ENCODE measurements at places on chromosomes 2 and 18.

DNA sequence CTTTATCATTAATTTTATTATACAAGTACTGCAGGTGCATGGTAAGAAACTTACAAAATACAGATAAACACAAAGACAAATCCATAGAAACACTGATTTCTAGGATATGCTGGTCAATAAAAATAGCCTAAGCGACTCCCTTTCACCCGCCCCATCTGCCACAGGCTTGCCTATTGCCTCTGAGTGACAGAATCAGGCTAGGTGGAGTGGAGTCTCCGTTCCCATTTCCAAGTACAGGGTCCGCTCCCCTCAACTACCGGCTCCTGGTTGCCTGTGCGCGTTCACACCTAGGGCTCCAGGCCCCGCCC lies 201 bp upstream of the TRAPPC12 start:
- DNase-seq: no peak

- DNase-seq: no peak
Observed at GRCh38 chr2:222915092-222915957, 54.5 kb downstream of the ACSL3 start.

- DNase-seq: no peak
Observed at GRCh38 chr18:2304378-2305175, 266.7 kb downstream of the METTL4 start.

DNA sequence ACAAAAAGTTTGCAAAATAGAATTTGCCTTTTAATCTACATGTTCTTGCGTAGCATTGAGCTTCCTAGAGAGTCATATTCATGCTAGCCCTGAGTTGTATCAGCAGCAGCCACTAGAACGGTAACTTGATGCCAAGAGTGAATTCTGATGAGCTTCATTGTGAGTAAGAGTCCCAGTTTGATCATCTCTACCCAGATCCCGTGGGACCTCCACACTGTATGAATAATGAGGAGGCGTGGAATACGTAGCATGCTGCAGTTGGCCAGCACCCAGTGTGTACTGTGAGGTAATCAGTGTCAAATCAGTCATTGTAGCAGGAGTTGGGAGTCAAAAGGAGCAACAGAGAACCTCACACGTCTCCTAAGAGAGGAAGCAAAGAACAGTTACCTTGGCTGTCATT lies 197.9 kb downstream of the NEDD4L start:
- no peak for DNase-seq

- no peak for DNase-seq
Observed at GRCh38 chr2:64516651-64517510, 7.2 kb upstream of the AFTPH start.

- peak; percentile 8 for DNase-seq
Observed at GRCh38 chr2:238103465-238104225, 3.5 kb downstream of the ESPNL start.

DNA sequence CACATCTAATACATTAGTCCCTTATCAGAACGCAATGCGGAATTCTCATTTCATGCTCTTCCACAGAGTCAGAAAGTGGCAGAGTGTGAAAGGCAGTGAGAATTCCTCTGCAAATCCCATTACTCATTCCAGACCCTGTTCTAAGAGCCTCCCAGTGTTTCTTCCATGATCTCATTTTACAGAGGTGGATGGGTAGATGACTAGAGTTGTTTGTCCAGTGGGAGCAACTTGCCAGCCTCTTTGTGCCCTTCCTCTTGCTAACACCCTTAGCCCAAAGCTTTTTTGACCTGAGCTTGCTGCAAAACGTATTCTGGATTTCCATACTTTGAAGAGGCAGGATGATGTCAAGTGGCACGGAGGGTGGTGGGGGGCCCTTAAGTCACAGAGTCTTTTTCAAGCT lies 467.7 kb upstream of the RGPD4 start:
- no peak for DNase-seq

DNA sequence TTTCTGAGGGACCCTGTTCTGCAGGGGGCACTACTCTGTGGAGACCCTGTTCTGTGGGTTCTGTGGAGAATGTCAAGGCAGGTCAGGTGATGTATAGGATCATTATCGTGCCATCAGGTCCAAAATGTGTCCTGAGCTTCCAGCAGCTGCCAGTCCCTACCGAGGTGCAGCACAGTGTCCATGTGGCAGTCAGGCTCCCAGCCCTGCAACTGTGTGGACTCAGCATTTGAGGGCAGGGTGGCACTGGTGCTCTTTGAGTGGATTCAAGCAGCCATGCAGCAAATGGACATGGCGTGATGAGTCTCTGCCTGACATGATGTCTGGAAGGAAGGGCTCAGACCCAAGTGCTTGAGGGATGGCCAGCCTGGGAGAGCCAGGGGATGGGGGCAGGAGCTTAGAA lies 35.0 kb downstream of the STK25 start:
- no peak for DNase-seq

- DNase-seq: no peak
Observed at GRCh38 chr2:162342841-162343240, 1.1 kb upstream of the GCA start.

DNA sequence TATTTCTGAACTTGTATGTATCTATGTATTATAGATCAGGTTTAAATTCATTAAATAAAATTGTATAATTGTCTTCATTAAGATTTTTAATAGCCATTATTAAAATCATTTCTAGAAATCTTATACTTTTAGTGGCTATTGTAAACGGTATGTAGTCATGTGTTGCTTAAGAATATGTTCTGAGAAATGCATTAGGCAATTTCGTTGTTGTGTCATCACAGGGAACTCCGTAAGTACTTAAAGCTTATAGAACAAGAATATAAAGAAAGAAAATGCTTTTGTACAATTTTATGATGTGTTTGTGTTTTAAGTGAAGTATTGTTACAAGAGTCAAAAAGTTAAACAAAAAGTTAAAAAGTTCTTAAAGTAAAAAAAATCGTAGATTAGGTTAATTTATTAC lies 765.8 kb downstream of the METTL4 start:
- DNase-seq: no peak

GRCh38 chr2:95380280-95380679 lies 22.2 kb upstream of the FAHD2A start:
- DNase-seq: no peak

GRCh38 chr2:240232264-240232915 lies 91.9 kb upstream of the OTOS start:
- no peak for DNase-seq

GRCh38 chr2:44680424-44680971 lies 261.0 kb upstream of the SIX3 start:
- no peak for DNase-seq

DNA sequence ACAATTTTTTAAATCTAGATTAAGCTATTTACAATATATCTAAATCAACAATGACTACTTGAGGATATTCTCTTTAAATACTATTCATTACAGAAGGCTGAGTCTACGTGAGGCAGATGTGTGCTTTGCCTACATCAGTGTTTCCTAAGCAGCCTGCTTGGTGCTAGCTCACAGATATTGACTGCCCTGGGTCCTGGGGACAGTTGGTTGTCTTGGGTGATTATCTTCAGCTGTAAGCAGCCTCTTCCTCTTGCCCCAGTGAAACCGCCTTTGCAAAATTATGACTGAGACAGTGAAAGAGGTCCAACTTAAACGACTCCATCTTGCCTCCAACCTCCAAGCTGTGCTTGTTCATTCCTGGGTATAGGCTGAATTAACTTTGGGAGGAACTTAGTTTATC lies 39.6 kb upstream of the CCDC88A start:
- DNase-seq: no peak

- no peak for DNase-seq
Observed at GRCh38 chr18:4551001-4551360, 95.9 kb upstream of the DLGAP1 start.

DNA sequence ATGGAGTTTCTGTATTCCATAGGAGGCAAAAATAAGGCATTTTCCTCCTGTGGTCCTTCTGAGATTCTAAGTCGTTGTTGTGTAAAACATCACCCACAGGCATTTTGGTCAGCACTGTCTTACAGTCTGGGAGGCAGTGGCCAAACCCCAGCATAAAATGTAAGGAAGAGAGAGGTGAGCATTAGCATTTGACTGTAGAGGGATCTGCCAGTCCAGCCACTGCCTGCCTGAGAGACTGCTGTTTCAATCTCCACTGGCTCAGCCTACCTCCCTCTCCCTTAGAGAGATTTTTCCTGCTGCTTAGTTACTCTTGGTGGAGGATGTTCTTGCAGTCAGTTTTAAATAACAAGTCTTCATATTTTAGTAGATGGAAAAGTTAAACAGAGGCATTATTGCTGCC lies 77.0 kb downstream of the ARHGEF33 start:
- no peak for DNase-seq

GRCh38 chr2:182585001-182585400 lies 131.1 kb upstream of the DNAJC10 start:
- no peak for DNase-seq

GRCh38 chr2:100140582-100140981 lies 1.8 kb downstream of the AFF3 start:
- no peak for DNase-seq

DNA sequence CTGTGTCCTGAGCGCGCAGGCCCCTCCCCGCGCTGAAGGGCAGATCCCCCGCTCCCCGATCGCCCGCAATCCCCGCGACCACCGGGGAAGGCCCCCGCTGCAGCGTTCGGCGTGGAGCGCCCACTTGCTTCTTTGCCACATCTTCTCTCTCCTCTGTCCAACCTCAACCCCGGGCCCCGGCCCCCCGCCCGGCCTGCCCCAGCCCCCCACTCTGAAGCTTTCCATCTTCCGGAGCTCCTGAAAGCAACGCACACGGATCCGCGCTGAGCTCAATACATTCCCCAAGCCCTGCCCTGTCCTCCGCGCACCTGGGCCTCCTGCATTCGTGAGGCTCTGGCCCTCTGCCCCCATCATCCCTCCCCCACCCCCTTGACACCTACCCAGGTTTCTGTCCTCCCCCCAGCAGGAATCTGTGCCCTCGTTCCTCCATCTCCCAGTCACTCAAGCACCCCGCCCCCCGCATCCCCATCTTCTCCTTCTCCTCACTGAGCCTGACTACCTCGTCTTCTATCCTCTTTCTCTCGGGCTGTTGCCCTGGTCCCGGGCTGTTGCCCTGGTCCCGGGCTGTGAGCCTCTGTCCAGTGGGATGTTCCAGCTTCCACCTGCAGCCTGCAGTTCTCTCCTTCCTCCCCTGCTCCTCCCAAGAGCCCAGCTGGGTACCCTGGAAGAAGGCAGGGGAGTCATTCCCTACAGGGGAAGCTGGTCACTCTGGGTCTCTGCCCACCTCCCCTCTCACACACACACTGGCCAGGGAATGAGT lies 7.8 kb downstream of the SPEG start:
- DNase-seq: peak; percentile 22

- peak; percentile 87 for DNase-seq
Observed at GRCh38 chr2:199979832-199980628, 24.6 kb downstream of the MAIP1 start.

DNA sequence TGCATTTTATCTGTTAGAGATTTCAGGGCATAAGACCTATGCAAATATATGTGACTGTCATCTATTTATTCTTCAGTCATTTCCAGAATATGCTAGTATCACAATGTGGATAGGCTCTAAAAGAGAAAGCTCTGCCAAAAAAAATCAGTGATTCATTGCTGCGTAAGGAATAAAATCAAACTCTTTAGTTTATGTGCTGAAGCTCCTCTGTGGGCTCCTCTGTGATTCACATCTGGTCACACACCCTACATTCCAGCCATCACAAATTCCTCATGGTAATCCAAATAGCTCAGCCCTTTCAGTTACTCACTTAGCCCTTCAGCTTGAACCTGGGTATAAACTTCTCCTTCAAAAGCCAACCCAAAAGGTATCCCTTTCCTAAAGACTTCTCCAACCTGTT lies 21.4 kb downstream of the DLGAP1 start:
- no peak for DNase-seq

DNA sequence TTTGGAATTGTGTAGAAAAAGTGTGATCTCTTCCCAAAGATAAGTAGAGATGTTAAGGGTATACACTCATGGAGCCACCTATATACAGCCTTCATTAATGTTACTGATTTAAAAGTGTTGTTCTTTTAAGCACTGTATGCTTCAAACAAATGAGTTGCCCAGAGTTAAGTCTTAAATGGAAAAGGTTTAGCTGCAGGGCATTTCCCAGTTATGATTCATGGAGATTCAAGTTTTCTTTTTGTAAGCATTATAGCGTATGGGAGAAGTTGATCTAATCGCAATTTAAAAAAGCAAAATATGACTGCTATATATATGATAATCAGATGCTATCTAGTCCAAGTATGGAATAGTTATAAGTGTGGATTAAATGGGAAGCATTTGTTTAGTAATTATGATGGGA lies 4.8 kb downstream of the PDK1 start:
- DNase-seq: no peak

DNA sequence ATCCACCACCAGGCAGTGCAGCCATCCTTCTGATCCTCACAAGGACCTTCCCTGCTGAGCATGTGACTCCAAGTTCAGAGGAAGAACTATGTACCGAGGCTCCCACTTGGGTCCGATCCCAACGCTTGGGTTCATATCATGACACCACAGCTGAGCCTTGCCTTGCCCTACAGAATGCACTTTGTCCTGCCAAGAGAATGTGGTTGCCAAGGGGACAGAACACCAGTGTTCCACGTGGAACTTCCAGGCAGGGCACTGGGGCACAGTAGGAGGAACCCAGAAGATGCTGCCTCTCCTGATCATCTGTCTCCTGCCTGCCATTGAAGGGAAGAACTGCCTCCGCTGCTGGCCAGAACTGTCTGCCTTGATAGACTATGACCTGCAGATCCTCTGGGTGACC lies at the start of gene TEX51:
TEX51 (plus strand) TSS at position 255 of the 400 bp plus-strand sequence; CDS start at position 284, 29 bp downstream.
- no peak for DNase-seq

DNA sequence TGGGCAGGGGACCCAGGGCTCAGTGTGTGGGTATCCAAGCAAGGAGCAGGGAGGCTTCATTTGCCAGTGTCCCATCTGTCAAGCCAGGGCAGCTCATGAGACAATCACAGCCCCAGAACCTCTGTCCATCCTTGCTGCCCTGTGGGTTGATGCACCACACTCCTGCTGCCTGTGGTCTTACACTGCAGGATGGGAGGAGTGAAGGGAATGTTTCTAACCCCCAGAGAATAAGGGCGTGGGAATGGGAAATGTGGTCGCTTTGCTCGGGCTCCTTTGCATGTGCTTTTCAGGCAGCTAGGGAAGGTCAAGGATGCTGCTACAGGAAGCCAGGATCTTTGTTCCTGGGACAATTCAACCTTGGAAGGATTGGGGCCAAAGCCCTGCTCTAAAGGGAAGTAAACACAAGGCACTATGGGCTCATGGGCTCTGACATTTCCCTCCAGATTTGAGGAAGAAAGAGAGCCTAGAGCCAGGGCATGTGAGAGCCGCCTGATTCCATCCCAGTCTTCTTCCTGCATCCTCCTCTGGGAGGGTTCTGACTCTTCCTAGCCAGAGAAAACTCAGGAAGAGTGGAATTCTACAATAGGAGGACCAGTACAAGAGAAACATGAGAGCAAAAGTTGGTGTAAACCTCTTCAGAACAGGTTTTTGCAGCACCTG lies 18.8 kb upstream of the MAP3K20 start:
- no peak for DNase-seq

All from heart left ventricle (tissue), 16 donors.